CD8-positive, alpha-beta memory T cell (primary cell): ENCODE measurements at places on chromosomes 3 and 15.

GRCh38 chr3:141108039-141108438 lies 56.9 kb downstream of the SPSB4 start:
- no peak for DNase-seq

DNA sequence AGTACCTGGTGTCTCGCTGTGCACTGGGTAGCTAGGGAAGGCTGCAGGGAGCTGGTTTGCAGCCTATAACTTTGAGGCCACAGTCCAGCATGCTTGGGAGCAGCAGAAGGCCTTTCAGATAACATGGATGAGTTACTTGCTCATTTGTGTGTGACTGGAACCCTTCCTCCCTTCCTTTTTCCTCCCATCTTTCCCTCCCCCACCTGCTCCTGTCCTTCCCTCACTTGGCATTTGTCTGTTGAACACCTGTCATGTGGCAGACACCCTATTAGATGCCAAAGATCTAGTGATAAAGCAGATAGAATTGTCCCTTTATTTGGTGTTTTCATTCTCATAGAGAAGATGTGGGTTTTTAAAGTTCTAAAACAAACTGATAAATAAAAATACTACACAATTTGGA lies 71.6 kb downstream of the LRTM1 start:
- DNase-seq: no peak

DNA sequence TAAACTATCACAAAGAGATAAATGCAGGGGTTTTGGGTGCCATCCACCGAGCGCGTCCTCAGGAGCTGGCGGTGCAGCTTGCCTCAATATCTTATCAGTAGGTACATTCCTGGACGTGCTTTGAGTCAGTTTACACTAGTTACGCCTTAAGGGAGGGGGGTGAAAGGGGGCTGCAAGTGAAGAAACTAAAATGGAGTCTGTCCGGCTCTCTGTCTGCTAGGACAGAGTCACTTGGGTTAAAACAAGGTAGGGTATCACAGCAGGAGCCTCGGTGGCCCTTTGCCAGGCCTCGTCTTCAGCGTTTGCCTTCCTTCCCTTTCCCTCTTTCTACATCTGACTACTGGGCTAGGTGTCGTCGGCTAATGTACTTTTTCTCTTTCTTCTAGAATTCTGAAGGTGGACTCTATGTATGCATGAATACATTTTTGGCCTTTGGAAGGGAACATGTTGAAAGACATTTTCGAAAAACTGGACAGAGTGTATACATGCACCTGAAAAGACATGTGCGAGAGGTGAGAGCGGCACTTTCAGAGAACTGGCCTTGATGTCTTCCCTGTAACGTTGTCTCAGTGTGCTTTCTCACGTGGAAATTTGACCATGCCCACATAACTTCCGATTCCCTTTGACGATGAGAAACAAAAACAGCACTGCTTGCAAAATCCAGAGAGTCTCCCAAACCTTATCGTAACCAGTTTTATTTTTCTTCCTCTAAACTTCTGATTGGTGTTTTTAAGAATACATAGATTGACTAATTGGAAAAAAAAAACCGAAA lies 28.8 kb downstream of the USP13 start:
- DNase-seq: no peak

DNA sequence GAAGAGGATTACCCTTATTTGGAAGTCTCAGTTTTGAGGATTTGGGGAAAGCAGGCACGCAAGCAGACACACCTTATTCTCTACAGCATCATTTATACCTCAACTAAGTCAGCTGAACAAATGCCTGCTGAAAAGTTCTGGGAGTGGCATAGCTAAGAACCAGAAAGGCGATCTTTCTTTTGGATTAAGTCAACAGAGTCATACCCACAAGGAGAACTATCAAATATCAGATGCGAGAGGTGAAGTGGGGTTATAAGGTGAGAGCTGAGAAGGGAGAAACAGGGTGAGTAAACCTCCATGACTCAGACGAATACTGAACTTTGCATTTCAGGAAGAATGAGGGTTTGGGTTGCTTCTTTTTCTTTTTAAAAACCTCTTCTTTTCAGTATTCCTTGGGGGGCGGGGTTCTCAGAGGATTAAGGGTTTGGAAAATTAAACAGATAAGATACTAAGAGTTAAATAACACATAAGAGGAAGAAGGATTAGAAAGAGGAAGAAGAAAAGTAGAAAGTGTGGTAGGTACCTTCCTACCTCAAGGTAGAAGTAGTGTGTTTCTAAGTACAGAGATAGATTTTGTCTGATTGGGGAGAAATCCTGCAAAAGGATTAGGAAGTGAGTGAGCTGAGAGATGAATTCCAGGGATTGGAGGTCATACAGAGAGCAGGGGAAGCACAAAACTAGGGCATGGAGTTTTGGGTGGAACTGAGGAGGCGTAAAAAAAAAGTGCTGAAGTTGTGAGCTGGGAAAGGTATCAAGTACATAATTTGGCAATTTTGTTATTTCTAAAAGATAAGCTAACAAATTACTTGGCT lies 41.3 kb upstream of the ICE2 start:
- DNase-seq: no peak

DNA sequence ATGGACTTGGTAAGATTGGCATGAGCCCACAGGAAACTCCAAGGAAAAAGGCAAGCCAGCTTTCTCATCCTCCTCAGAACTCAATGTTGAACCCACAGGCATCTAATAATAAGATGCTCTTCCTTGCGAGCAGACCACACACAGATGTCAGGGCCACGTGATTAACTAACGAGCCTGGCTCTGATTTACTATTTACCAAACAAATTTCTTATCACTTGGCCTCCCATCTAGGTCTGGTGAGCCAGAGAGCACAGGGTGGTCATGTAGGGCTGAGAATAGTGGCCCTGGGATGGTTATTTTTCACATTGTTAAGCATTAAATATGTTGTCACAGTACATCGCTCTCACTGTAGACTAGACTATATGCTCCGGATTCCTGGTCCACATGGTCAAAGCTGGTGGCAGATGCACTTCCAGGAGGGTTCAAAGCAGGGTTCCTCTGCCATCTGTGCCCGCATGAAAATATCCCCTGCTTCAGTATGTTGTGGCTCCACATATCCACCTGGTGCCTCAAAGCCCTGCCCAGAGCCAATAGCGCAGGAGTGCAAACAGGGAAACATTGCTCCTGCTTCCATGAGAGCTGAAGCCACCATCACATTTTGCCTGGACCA lies 472.5 kb upstream of the WNT5A start:
- no peak for DNase-seq

DNA sequence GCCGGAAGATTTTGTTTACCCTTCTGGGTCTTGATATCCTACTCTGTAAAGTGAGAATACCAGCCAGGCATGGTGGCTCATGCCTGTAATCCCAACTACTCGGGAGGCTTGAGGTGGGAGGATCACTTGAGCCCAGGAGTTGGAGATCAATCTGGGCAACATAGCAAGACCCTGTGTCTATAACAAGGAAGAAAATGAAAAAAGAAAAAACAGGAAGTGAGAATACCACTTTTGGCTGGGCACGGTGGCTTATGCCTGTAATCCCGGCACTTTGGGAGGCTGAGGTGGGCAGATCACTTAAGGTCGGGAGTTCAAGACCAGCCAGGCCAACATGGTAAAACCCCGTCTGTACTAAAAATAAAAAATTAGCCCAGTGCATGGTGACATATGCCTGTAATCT lies 36.9 kb downstream of the SFMBT1 start:
- no peak for DNase-seq

DNA sequence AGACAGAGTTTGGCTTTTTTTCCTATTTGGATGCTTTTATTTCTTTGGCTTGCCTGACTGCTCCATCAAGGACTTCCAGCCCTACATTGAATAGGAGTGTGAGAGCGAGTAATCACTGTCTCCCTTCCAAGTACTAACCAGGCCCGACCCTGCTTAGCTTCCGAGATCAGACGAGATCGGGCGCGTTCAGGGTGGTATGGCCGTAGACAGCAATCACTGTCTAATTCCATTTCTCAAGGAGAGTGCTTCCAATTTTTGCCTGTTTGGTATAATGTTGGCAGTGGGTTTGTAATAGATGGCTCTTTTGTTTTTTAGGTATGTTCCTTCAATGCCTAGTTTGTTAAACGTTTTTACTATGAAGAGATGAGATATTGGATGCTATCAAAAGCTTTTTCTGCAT lies 125.0 kb upstream of the PEX5L start:
- DNase-seq: no peak

- DNase-seq: no peak
Observed at GRCh38 chr3:127706312-127706711, 33.6 kb downstream of the ABTB1 start.

DNA sequence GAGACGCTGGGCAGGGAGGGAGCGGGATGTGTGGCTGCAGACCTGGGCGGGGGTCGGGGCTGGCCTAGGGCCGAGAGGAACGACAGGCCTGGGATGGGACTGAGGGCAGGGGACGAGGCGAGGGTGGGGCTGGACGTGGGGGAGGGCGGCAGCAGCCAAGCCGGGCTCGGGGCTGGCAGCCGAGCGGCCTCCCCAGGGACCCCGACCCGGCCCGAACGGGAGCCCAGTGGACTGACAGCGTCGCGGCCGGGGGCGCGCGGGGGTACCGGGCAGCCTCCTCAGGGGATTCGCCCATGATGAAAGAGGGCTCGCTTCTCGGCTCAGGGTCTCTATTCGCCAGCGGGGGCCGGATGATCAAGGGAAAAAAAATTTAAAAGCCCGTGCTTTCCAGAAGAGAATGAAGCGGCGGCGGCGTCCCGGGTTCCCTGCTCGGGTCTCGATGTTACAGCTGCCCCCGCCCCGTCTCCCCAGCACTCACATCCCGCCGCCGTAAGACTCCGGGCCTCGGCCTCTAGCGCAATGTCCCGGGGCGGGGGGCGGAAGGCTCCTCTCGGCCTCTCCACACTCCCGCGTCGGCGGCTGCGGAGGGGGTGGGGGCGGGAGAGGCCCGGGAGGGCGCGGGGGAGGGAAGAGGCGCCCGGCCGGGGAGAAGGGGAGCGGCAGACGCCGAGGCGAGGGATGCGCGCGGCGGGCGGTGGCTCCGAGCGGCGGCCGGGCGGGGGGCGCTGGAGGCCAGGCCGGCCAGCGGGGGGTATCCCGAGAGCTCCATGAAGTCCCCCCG lies 4.3 kb downstream of the PTH1R start:
- no peak for DNase-seq

DNA sequence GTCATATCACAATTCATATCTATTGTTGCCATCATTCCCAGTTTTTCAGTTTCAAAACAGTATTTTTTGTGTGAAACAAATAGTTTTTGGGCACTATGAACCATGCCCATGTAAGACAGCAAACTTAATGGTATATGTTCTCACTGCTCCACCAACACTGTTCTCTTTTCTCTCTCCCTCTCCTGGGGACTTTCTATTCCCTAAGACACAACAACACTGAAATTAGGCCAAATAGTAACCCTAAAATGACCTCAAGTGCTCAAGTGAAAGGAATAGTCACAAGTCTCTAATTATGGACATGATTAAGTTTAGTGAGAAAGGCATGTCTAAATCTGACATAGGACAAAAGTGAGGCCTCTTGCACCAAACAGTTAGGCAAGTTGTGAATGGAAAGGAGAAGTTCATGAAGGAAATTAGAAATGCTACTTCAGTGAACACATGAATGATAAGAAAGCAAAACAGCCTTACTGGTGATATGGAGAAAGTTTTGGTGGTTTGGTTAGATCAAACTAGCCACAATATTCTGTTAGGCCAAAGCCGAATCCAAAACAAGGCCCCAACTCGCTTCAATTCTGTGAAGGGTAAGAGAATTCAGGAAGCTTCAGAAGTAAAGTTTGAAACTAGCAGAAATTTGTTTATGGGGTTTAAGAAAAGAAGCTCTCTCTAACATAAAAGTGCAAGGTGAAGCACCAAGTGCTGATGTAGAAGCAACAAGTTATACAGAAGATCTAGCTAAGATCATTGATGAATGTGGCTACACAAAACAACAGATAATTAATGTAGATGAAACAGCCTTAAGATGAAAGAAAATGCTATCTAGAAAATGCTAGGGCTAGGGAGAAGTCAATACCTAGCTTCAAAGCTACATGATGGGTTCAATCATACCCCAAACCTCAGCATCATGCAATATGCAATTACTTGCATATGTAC lies 104.2 kb downstream of the CBLB start:
- DNase-seq: no peak

DNA sequence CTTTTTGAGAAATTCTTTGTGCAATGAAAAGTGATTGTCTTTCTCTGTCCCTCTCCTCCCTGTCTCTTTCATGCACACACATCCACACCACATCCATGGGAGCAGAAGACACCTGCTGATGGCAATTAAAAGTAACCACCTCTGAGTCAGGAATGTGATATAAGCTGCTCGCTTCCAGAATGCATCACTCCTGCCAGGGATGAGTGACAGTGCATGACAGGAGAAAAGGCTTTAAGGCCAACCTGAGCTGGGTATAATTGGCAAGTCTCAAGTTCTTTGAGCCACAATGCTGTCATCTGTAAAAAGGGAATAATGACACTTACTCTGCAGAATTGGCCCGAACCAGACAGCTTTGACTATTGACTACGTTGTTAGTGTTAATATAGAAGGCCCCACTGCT lies 59.6 kb downstream of the UBP1 start:
- no peak for DNase-seq

DNA sequence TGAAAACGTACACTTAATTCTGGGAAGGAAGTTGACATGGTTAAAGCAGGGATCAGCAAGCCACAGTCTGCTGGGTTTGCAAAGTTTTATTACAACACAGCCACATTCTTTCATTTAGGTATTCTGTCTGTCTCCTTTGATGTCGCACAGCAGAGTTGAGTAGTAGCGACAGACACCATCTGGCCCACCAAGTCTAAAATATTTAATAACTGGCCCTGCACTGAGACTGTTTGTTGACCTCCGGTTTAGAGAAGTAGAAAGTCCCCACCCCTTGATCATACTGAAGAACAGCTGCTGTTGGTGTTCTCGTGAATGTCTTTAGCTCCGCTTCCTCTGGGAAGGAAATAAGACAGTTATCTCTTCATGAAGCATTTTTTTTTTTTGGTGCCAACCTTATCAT lies 66.2 kb downstream of the MCTP2 start:
- DNase-seq: no peak

DNA sequence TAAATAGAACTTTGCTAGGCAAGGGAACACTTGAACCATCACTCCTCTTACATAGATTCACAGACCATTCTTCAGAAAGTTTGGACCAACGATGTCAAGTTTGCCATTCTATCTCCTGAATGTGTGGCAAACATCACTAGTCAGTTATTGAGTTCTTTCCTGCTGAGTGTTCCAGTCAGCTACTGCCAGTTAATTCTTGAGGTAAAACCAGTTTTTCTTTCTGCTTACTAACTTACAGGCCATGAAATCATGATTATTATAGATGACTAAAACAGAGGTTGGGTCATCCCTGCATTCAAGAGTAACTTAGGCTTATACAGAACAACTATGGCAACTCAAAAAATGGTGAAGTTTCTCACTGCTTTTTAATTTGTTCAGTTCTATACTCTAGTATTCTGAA lies 88.2 kb downstream of the AP4E1 start:
- no peak for DNase-seq

- DNase-seq: no peak
Observed at GRCh38 chr3:179837374-179837773, 184.5 kb downstream of the USP13 start.
